ENCODE measurements at places on chromosomes 1 and 21.
A peak's percentile ranks its signal among the peaks of the same experiment; 100 is the strongest.

GRCh38 chr1:171769171-171769570 lies 12.3 kb upstream of the METTL13 start:
- no peak for DNase-seq

GRCh38 chr1:203346060-203346768 lies 4.7 kb downstream of the FMOD start:
- no peak for DNase-seq

GRCh38 chr1:181181792-181182585 lies 93.5 kb downstream of the IER5 start:
- no peak for DNase-seq

DNA sequence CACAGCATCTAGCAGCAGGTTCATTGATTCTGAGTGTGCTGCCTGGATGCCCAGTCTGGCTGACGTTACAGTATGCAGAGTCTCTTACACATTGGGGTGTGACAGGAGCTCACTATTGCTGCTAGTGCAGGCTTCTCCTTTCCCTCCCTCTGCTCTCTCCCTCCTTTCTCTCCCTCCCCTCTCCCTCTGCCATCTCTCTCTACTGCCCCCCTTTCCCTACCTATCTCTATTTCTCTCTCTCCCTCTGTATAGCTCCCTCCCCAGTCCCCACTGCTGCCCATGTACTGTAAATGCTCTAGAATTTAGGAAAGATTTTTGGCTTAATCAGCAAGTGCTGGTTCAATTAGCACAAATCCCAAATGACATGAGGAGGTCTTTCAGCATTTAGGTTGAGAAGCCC lies 62.8 kb downstream of the PCBP3 start:
- DNase-seq: no peak

DNA sequence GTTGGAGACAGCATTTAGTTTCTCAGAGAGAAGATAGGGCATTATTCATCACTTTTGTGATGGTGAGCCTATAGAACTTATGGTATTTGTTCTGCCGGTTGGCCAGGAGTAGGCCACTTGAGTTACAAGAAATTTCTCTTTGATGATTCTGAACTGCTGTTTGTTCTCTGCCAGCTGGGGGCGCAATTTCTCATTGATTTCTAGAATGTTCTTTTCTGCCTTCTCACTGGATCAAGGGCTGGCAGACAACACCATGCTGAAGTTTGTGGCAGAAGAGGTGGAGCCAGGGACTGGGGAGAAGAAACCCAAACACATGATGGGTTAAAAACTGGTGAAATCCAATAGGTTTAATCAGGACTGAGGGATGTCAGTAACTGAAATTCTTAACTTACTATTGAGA lies 360.6 kb downstream of the FAM72C start:
- DNase-seq: no peak

- DNase-seq: no peak
Measured at GRCh38 chr1:6955357-6956094, 170.3 kb downstream of the CAMTA1 start.

DNA sequence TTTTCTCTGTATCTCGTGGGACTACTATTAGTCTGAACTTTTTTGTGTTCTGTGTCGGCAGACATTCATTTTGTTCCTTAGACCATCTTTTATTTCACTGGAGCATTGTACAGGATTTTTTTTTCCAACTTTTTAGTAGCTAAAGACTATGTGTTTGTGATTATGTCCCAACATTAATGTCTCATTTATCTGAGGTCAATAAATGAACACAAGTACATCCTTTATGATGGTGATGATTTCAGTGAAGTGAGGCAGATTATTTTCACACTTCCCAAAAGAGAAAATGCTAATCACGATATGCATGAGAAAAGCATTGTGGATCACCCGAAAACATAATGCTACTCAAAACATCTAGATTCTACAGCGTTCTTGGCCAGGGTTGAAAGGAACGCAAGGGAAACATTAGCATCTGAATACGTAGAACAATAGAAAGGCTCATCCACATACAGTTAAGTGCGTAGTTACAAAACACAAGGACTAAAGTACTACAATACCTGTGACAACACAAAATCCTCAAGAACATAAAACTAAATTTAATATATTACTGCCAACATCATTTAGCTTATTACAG lies 981.7 kb upstream of the NCAM2 start:
- DNase-seq: no peak

- DNase-seq: no peak
Measured at GRCh38 chr1:5650283-5651026, 341.8 kb downstream of the NPHP4 start.

DNA sequence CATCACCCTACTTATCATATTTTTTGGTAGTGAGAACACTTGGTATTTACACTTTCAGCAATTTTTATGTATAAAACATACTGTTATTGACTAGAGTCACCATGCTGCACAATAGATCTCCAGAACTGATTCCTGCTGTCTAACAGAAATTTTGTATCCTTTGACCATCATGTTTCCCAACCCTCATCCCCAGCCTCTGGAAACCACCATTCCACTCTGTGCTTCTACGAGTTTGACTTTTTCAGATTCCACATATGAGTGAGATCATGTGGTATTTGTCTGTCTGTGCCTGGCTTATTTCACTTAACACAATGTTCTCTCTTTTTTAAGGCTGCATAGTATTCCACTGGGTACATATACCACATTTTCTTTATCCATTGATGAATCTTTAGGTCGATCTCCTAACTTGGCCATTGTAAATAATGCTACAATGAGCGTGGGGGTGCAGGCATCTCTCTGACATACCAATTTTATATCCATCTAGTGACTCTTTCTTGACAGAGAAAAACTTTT lies 115.9 kb upstream of the RUNX1 start:
- no peak for DNase-seq

- no peak for DNase-seq
Measured at GRCh38 chr1:58718435-58718834, 18.6 kb upstream of the MYSM1 start.

DNA sequence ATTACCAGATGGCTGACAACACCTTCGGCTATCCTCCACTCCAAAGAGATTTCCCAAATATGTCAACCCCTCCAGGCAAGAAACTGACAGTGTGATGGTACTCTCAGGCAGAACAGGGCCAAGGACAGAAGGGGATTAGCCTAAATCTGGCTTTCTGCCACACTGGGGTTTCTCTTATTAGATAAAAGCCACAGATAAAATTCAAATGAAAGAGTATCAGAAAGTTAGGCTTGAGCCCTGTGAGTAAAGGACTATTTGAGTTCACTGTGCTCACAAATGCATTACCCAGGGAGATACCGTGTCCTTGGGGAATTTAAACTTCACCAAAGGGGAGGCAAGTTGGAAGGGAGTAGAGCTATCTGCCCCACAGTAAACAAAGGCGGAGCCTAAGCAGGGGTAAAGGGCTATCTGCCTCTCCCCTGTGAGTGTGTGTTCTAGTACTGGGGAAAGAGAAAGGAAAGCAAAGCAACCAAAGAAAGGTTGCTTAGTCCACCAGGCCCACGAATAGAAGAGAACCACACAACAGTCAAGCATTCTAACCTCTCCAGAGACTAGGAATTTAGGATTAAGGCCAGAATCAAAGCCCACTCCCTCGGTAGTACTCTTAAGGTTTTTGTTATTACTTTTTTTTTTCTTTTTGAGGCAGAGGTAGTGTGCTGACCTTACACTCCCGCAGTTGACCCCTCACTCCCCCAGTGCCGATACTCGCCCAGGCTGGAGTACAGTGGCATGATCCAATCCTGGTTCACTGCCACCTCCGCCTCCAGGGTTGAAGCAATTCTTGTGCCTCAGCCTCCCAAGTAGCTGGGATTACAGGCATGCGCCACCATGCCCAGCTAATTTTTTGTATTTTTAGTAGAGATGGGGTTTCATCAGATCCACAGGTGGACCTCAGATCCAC lies 12.7 kb downstream of the TPM3 start:
- DNase-seq: peak; percentile 51

- no peak for DNase-seq
Measured at GRCh38 chr21:42039911-42040351, 29.8 kb upstream of the ZBTB21 start.

DNA sequence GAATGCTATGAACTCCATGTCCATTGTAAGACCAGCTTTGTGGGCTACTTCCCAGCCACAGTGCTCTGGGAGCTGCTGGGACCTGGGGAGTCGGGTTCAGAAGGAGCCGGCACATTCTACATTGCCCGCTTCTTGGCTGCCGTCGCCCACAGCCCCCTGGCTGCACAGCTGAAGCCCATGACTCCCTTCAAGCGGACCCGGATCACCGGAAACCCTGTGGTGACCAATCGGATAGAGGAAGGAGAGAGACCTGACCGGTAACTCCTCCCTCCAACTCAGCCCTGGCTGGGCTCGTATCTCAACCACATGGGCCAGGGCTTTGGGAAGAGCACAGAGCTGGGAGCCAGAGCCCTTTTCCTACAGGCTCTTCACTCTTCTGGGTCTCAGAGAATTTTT lies 15.4 kb downstream of the MOV10 start:
- DNase-seq: no peak

- no peak for DNase-seq
Measured at GRCh38 chr1:92306020-92306419, 7.2 kb downstream of the RPAP2 start.

DNA sequence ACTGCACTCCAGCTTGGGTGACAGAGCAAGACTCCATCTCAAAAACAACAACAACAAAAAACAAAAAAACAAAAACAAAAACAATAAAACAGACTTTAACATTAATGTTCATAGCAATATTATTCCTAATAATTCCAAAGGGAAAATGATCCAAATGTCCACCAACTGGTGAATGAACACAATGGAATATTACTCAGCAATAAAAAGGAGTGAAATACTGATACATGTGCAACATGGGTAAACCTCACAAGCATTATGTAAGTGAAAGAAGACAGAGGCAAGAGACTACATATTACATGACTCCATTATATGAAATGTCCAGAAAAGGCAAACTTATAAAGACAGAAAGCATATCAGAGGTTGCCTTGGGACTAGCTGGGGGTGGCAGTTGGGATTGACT lies 6.1 kb upstream of the TTF2 start:
- DNase-seq: no peak

- no peak for DNase-seq
Measured at GRCh38 chr21:33238565-33239255, 9.0 kb downstream of the IFNAR2 start.

- no peak for DNase-seq
Measured at GRCh38 chr1:93641527-93641926, 40.1 kb downstream of the BCAR3 start.

Measured in stomach (tissue), 19 donors.